ENCODE measurements at places on chromosomes 11 and 22.

GRCh38 chr11:117766576-117766975 lies 30.4 kb downstream of the DSCAML1 start:
- DNase-seq, result no peak

- no peak for DNase-seq
These were observed 7.9 kb downstream of the EWSR1 start for GRCh38 chr22:29275819-29276565.

GRCh38 chr11:103929170-103929903 lies 107.1 kb upstream of the DDI1 start:
- no peak for DNase-seq

DNA sequence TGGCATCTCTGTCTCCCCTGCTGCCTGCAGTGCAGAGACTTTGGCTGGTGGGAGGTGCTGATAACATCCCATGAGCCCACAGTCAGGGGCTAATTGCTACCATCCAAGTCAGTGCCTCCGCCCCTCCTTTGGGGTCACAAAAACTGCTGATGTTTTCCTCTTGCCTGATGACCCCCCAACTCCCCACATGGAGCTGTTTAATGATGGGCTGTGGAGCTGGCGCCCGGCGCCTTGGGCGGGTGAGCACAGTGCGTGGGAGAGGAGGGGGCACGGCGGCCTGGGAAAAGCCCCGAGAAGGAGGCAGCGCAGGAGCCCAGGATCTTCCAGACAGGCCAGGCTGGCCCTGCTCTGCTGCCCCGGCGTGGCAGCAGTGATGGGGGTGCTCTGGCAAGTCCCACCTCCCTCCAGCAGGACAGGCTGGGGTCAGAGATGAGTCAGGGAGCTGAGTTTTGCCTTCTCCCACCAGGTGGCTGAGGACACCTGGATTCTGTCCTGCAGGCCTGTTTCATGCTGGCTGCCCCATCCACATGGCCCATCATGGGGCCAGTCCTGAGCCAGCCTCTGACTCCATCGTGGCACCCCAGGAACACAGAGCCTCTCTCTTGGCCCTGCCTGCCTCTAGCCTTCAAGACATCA lies 43.8 kb downstream of the NECTIN1 start:
- no peak for DNase-seq

- DNase-seq, result no peak
These were observed 175.3 kb downstream of the IGLL1 start for GRCh38 chr22:23404689-23405365.
